Uterus (tissue), 4 donors: ENCODE measurements at places on chromosomes 13 and 19. TPM values are rescaled to one million over a fixed set of nuclear protein-coding genes. Genes with fewer than 3 reads are reported as not detected.

GRCh38 chr13:75850916-75851315, 214.8 kb downstream of the LMO7 start:
- H3K4me3 ChIP-seq, result no peak overlapping the region
- H3K27me3 ChIP-seq, result no peaks in the 10 kb centered on the region
- no peak overlapping the region for H3K27ac ChIP-seq
- H3K36me3 ChIP-seq, result no peaks in the 10 kb centered on the region

DNA sequence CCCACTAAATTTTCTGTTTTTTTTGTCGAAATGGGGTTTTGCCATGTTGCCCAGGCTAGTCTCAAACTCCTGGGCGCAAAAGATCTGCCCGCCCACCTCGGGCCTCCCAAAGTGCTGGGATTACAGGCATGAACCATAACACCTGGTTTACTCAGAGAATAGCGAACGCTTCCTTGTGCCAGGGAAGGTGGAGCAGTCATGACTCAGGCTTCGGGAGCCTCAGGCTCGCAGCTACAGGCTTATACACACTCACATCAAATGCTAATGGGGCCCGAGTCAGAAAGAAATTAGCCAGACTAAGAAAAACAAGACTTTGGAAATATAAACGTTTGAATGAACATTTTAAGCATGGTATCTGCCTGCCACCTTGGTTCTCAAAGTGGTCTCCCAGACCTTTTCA, 11.0 kb upstream of the TPT1 start:
- H3K27me3 ChIP-seq, result no peaks in the 10 kb centered on the region
- no peak overlapping the region for H3K4me3 ChIP-seq
- no peak overlapping the region for H3K27ac ChIP-seq
- DNase-seq, result no peak
- no peaks in the 10 kb centered on the region for H3K36me3 ChIP-seq

Gene CBARP
- 1.0 TPM for total RNA-seq

DNA sequence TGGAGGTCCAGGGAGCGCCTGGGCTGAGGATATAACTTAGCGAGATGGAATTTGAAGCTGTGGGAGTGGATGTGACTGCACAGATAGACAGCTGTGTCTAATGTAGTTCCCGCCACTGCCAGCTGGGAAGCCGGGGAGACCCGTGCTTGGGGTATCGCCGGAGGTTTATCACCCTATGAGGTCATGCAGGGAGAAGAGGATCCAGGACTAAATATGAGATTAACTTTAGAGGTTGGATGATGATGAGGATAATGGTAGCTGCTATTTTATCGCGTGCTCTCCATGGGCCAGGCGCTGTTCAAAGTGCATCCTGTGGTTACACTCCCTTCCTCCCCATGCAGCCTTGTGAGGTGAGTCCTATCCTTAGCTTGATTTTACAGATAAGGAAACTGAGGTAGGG, 19.9 kb downstream of the SSC5D start:
- no peak for DNase-seq
- no peaks in the 10 kb centered on the region for H3K36me3 ChIP-seq
- H3K27me3 ChIP-seq, result no peaks in the 10 kb centered on the region
- peaks cover 7% of the 10 kb centered on the region for H3K4me1 ChIP-seq
- H3K27ac ChIP-seq, result no peak overlapping the region

DNA sequence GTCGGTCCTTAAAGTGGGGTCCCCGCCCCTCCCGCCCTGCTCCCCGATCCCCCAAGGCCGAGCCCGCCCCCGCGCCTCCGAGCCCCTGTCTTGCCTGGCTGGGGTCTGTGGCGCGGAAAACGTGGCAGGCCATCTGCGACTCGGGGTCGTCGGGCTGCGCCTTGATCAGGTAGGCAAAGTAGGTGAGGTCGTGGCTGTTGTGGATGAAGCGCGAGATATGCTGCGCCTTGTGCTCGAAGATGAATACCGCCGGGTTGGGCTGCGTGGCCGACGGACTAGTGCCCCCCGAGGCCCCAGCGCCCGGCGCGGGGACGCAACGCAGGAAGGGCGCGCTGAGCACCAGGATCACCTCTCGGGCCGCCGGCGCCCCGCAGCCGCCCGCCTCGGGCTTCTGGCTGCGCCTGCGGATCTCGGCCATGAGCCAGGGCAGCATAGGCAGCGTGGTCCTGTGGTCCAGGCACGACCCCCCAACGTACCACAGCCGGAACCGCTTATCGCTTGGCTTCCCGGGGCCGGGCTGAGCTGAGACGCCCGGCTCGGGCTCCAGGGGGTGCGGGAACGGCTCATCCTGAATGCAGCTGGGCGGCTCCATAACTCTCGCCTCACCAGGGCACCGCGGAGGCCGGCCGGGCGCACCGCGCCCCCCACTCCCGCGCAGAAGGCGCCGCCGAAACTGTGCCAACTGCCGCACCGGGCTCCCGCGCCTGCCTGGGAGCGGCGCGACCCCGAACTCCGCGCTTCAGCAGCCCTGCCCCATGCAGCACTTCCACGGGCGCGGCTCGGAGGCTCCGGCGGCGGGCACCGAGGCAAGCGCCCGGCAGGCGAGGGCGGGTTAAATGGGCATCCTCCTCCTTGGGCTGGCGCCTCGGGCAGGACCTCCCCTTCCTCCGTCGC, 546 bp downstream of the TBC1D4 start:
- H3K4me1 ChIP-seq, result no peaks in the 10 kb centered on the region
- H3K27ac ChIP-seq, result peak overlapping the region; percentile 80
- DNase-seq, result peak; percentile 25
- H3K4me3 ChIP-seq, result peak overlapping the region; percentile 67

DNA sequence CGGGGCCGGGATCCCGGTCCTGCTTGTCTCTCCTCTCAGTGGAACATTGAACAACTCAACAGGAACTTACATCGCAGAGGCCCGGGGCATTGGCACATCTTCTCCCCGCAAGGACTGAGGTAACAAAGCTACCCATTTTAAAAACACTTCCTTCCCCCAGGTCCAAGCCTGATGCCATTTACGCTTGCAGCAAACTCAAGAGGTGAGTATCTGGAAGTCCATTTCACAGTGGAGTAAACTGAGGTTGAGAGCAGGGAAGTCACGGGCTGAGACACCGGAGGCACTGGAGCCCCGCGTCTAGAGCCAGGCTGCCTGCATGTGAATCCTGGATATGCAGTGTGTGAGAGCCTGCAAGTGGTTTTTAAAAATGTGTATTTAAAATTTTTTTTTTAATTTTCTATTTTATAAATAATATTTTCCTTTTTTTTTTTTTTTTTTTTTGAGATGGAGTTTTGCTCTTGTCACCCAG, 492 bp upstream of the PGLYRP1 start:
- H3K4me1 ChIP-seq, result no peaks in the 10 kb centered on the region
- H3K27ac ChIP-seq, result no peak overlapping the region
- H3K4me3 ChIP-seq, result no peak overlapping the region
- H3K36me3 ChIP-seq, result no peaks in the 10 kb centered on the region
- peaks cover 21% of the 10 kb centered on the region for H3K27me3 ChIP-seq

GRCh38 chr19:15430526-15431120, 11.8 kb upstream of the AKAP8L start:
- H3K27me3 ChIP-seq, result no peaks in the 10 kb centered on the region
- no peaks in the 10 kb centered on the region for H3K36me3 ChIP-seq
- no peak overlapping the region for H3K27ac ChIP-seq

DNA sequence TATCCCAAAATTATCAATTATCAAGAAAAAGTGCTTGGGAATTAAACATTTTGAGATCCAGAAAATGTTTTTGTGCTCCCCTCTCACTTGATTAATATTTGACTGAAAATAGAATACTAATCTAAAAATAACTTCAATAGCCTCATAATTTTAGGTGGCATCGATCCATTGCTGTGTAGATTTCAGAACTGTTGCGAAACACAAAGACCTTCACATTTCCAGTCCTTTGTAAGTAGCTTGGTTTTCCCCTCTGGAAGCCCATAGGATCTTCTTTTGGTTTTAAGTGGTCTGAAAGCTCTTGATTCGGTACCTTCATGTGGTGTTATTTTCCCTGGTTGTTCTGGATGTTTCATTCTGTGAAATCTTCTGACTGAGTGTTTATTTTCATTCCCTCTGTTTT, 176.5 kb downstream of the NUFIP1 start:
- H3K27ac ChIP-seq, result no peak overlapping the region
- H3K4me3 ChIP-seq, result no peak overlapping the region
- no peaks in the 10 kb centered on the region for H3K4me1 ChIP-seq

DNA sequence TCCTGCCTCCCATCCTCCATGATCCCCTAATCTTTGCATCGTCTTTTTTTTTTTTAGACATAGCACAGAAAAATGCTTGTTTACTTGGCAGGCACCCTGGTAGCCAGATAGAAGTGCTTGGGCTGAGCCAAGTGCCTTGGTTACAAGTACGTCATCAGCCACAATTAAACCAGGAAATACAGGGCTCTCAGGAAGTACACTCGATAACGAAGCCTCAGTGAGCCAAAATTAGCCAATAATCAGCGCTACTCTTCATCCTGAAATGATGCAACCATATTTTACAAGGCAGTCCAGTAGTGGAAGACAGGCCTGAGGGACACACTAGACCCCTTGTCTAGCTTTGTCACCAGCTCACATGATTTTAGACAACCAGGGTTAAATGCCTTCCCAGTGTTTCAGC, 194.0 kb upstream of the NBEA start:
- no peaks in the 10 kb centered on the region for H3K36me3 ChIP-seq
- H3K27ac ChIP-seq, result peak overlapping the region; percentile 54
- H3K27me3 ChIP-seq, result no peaks in the 10 kb centered on the region
- H3K4me3 ChIP-seq, result no peak overlapping the region

DNA sequence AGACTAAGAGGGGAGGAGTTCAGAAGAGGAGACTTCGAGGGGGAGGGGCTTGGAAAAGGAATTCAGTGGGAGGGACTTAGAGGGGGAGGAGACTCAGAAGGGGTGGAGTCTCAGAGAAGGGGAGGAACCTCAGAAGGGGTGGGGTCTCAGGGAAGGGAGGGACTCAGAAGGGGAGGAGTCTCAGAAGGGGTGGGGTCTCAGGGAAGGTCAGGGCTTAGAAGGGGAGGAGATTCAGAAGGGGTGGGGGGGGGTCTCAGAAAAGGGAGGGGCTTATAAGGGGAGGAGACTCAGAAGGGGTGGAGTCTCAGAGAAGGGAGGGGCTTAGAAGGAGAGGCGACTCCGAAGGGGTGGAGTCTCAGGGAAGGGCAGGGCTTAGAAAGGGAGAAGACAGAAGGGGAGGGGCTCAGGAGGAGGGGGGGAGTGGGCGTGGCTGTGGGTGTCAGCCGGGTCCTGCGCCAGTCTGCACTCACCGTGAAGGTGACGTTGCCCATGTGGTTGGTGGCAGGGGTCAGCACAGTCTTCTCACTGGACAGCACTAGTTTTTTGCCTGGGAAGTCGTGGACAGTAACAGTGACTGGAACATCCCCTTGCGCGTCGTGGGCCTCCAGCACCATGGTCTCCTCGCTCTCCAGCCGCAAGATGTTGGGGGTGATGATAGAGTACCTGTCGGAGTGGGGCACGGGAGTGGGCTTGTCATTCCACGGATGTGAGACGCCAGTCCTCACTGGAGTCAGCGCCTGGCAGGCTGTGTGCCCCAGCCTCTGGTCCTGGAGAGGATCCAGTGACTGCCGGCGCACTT, 1.5 kb downstream of the C3 start:
- DNase-seq, result no peak
- no peaks in the 10 kb centered on the region for H3K36me3 ChIP-seq
- no peaks in the 10 kb centered on the region for H3K27me3 ChIP-seq
- no peaks in the 10 kb centered on the region for H3K4me1 ChIP-seq

Gene CDX2
- 0.29 TPM for total RNA-seq

DNA sequence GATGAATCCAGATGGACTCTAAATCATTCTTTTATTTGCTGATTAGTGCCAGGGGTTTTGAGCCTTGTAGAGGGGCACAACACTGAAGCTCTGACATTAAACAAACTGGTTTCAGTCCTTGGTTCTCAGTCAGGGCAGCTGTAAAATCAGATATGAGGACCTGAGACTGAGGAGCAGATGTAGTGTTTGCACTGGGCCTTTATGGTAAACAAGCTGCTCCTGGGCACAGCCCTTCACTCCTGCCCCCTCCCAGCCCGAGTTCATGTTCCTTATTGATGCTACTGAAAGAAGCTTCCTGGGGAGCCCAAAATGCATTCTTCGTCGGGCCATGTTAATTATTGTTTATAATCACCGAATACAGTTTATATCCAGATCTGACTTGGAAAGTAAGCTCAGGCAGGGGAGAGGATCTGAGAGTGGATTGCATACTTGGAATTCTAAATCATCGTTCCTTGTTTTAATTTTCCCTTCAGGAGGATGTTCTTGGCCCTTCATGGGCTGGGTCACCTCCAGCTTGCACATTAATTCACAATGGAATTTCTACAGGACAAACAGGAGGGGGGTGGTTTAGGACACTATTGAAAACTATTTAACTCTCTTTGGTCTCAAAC, 213.5 kb downstream of the FGF9 start:
- H3K36me3 ChIP-seq, result no peaks in the 10 kb centered on the region
- no peak for DNase-seq
- no peaks in the 10 kb centered on the region for H3K4me1 ChIP-seq
- no peak overlapping the region for H3K4me3 ChIP-seq

DNA sequence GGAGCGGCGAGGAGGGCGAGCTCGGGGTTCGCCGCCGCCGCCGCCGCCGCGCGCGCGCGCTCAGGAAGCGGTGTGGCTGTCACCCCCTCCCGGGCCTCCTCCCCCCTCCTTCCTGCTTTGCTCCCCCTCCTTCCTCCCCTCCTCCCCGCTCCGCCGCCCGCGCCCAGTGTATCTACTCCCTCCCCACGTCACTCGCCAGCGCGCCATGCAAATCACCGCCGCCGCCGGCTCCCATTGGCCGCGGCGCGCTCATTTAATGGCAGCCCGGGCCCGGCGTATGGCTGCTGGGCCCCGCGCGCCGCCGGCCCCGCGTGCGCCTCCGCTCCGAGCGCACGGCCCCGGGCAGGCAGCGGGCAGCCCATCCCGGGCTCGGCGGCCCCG, 335 bp upstream of the SOX1 start:
- no peak overlapping the region for H3K27ac ChIP-seq
- H3K4me3 ChIP-seq, result no peak overlapping the region
- DNase-seq, result no peak
- no peaks in the 10 kb centered on the region for H3K36me3 ChIP-seq
- H3K27me3 ChIP-seq, result peaks cover 56% of the 10 kb centered on the region

Gene LYL1
- 15.5 TPM for total RNA-seq

DNA sequence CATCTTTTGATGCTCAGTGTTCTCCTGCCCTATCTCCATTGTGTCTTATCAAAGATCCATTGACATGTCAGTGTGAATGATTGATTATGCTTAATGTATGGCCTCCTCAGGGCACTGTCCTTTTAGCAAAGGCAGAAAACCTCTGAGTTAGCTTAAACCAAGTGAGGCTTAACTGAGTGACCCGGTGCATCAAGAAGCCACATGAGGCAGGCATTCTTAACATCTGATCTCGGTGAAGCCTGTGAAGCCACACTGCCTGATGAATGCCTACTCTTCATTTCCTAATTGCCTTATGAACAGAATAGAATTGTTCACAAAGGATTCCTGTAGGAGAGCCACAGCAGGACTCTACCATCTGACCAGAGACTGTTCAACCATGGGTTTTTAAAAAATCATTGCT, 168.1 kb upstream of the SOX21 start:
- H3K36me3 ChIP-seq, result no peaks in the 10 kb centered on the region
- H3K4me3 ChIP-seq, result no peak overlapping the region
- H3K4me1 ChIP-seq, result no peaks in the 10 kb centered on the region
- no peak overlapping the region for H3K27ac ChIP-seq
- no peak for DNase-seq

- no peak overlapping the region for H3K27ac ChIP-seq
- no peaks in the 10 kb centered on the region for H3K27me3 ChIP-seq
- no peak overlapping the region for H3K4me3 ChIP-seq
- DNase-seq, result no peak
Measured at GRCh38 chr19:46824890-46825730, 25.5 kb downstream of the AP2S1 start.

Gene LILRA1
- total RNA-seq, result 0.21 TPM
